ENCODE measurements at places on chromosomes 4 and X.

- DNase-seq, result no peak
Measured at GRCh38 chr4:20301161-20301560, 49.5 kb downstream of the SLIT2 start.

- DNase-seq, result no peak
Measured at GRCh38 chrX:23857935-23858334, 49.8 kb downstream of the APOO start.

GRCh38 chrX:106912864-106913263 lies 7.3 kb upstream of the CLDN2 start:
- no peak for DNase-seq

GRCh38 chrX:11269996-11270395 lies 23.2 kb upstream of the AMELX start:
- DNase-seq, result no peak

DNA sequence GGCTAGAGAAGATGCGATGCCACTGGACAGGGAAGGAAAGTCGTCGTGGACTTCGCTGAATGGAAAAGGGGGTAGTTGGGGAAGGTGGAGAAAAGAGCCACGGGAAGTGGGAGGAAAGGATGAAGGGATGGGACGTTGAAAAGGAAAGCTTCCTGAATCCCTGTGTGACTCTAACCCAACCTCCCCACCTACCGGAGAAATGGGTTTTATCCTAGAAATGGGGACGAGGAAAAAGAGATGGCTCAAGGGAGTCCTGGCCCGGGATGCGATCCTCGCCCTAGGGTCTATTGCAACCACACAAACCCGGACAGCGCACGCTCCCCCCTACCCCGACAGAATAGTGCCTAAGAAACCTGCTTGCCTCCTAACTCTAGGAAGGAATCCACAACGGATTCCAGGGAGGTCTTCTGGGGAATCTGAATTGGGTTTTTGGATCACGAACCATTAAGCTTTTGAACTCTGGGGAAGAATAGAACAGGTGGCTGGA lies 738 bp upstream of the TSPAN5 start:
- DNase-seq, result no peak

GRCh38 chr4:1717129-1718094 lies 3.7 kb downstream of the TMEM129 start:
- DNase-seq, result no peak
